Stimulated activated CD8-positive, alpha-beta memory T cell treated with anti-CD3 and anti-CD28 coated beads, Interleukin-2, amount 100 ng/mL, for 1 hour (primary cell): ENCODE measurements at places on chromosomes 1 and 21.

DNA sequence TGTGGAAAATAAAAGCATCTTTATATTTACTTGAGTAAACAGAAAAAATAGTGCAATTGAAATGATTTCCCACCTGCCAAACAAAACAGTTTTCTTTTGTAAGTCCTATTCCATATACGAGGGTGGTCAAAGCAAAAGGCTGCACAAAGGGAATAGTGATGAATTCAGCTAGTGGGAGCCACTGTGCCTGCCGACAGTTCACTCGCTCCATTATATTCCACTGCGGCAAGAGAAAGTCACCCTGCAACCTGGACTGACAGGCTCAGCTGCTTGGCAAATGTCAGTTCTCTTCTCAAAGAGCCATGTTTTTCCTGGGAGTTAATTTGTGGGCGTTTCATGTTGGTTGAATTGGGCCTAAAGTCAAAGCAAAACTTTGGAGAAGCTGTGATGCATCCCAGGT is 145.4 kb downstream of the LMO4 start:
- no peak for DNase-seq

GRCh38 chr1:239269706-239270105 is 116.7 kb upstream of the CHRM3 start:
- no peak for DNase-seq

DNA sequence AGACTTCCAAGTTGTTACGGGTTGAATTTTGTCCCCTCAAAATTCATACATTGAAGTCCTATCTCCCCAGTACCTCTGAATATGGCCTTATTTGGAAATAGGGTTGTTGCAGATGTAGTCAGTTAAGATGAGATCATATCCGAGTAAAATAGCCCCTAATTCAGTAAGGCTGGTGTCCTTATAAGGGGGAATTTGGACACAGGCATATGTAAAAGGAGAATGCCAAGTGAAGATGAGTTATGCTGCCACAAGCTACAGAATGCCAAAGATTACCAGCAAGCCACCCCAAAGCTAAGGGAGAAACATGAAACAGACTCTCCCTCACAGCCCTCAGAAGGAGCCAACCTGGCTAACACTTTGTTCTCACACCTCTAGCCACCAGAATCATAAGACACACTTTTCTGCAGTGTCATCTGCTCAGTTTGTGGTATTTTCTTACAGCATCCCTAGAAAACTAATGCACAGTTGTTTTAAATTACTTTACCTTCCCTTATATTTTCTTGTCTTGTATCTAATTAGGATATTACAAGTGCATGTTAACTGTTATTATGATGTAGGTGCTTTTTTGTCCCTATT is 43.3 kb upstream of the PRDX6 start:
- DNase-seq: no peak

DNA sequence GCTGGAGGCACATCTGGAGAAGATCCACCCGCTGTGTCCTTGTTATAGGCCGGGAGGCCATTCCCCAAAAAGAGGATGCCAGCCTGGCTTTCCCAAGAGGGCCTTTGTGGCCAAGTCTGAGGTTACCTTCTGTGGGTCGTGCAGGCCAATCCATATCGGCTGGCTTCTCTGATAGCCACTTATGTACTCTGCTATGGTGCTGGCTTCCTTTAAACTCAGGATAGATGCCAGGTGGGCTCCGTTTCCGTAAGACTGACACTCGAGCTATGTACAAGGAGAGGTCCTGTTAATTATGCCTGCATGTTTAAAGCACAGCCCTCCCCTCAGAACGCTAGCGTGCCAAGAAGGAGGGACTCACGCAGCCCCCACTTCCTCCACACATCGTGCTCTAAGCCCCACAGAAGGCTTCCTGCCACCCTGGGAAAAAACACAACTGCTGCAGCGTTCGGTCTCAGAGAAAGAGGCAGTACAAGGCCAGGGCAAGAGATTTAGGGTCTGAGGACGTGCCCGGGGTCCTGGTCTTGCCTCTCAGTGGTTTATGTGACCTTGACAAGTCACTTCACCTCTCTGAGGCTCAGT is 11.6 kb downstream of the REG4 start:
- no peak for DNase-seq

GRCh38 chr1:24957016-24957807 is 27.1 kb upstream of the RUNX3 start:
- no peak for DNase-seq
